AG04450 (cell line): ENCODE measurements at places on chromosomes 6 and 20.

- no peak for DNase-seq
These were observed 369 bp downstream of the SLC4A11 start for GRCh38 chr20:3238616-3239025.

GRCh38 chr6:100229512-100229911, 235.2 kb downstream of the SIM1 start:
- no peak for DNase-seq

DNA sequence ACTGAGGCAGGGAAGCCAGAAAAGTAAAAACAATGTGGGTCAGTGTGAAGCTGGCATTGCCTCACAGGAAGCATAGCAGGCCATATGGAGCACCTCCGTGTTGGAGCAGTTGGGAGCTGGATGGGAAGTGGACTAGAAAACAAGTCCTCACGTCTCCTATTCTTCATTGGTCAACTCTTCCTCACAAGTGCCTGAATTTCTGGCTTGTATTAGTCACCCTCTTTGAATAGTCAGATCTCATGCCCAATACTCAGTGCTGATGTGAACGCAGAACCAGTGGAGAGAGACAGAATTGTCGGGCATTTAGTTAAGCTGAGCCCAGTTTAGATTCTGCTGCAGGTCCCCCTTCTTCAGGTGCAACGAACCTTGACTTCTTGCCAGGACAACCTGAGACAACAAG, 22.3 kb upstream of the RSPO3 start:
- no peak for DNase-seq

- DNase-seq = no peak
These were observed 93.0 kb downstream of the NDUFAF5 start for GRCh38 chr20:13877793-13878192.

DNA sequence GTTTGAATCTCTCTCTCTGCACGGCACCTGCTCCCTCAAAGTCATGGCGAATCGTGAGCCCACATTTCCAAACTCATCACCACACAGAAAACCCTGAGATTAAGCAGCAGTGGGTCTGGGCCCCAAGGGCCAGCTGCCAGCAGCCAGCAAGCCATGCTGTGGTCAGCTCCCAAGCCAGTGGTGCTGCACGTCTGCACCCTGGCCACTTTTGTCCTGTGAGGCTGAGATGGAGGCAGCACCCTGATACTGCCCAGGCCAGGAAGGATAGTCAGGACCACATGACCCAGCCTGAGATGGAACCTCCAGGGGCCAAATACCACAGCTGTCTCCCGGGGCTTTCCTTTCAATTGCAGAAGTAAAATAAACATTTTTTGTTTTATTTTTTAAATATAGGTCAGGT, 93.9 kb downstream of the PRND start:
- DNase-seq = no peak

GRCh38 chr6:38943964-38944363, 104.6 kb upstream of the GLP1R start:
- DNase-seq = no peak

DNA sequence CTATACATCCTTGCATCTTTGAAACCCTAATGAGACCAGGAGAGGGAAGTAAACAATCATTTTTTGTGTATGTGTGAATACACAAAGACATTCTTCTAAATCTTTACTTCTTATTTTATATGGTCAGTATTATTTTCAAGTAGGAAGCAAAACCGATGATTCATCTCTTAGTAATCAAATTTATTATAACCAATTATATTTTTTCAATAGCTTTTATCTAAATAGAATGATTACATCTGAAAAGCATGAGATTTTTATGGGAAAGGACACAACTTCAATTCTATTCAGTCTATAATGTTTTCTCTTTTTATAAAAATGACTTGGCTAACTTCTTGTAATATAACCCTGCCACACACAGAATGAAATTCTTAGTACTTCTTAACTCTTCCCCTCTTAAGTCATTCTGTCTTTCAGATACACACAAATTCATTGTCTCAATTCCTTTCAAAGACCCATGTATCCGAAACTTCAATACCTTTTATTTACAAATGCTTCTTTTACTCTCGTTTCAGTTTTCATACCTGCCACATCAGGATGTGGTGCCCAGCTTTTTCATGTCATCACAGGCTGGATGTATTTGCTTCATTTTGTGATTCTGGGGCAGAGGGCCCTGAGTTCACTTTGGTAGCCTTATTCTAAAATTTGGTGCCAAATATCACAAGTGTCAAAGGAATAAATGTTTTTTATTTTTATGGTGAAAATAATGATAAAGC, 227.0 kb downstream of the PHF3 start:
- no peak for DNase-seq

- DNase-seq = no peak
These were observed 161.2 kb downstream of the PTPRT start for GRCh38 chr20:43028470-43028869.

DNA sequence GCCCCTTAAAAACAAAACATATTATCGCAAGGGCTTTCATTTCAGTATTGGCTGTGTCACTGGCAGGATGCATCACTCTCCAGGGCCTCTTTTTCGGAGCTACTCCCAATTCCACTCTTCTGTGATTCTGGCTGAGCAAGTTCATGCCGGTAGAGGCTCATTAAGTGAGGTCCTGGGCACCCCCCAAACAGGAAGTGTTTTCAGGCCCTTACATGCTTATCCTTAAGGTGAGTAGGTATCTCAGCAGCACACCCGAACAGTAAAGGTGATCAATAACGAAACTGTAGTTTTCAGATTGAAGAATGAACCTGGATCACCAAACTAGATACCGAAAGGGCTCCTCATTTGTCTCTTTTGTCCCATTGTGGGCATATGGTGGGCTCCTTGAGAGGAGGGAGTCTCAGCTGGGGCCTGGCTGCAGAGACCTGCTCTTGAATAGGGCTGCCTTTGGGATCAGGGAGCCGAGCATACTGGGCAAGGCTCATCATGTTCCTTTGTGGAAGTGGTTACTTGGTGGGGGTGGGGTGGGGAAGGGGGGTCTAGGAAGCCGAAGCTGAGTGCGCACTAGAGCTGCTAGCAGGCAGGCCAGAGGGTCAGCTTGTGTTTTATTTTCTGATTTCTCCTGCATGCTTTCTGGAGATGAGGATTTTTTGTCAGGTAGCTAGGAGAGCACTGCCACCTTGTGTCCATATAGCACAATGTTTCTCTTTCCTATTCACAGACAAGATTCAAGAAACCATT, 65.2 kb downstream of the CDS2 start:
- DNase-seq = peak; percentile 57

GRCh38 chr6:137977206-137977605, 110.1 kb downstream of the TNFAIP3 start:
- DNase-seq = no peak

DNA sequence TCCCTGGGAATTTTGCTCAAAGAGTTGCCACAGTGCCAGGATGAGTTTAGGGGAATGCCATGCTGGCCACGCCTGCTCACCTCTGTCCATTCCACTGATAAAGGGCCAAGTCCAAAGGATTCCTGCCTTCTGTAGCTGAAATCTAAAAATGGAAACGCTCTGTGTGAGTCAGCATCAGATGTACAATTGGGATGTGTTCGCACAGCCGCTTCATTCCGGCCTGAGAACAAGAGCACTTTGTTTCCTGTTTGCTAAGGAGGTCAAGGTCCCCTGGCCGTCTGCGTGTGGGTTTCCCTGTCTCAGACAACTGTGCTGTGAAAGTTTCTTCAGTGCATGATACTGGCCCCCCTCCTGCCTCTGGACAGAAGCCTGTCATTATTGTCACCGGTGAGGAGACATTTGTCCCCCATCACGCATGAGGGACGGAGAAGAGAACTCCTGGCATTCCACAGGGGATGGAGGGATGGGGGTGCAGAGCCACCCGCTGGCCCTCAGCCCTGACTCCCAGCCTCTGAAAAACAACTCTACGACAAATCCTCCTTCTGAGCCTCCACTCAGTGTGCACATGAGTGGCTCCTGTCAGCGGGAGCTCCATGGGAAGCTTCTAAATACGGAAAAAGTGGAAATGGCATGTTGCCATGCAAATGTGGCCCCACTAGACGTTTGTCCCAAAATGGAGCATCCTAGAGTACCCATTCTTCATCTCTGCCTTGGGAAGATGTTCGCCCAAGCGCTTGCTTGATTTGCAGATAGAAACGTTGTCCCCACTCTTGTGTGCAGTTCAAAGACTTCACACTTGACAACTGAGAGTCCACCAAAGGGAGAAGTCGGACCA, 143.5 kb upstream of the AFDN start:
- no peak for DNase-seq

DNA sequence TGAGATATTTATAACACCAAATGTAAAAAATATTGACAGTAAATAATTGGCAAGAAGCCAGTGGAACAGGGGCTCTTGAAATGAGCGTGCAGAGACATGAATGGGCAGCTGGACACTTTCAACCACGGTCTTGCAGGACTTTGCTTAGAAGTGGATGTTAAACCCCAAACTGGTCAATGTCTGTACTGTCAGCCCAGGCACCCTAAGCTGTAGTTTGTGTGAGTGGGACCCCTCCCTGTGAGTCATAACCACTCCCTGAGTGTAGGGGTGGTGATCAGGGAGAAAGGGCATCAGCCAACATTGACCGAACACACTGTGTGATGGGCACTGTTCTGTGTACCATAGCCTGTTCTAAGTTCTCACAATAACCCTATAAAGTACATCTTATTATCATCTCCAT, 108.6 kb downstream of the FIG4 start:
- no peak for DNase-seq

GRCh38 chr6:7691675-7692452, 34.0 kb upstream of the BMP6 start:
- DNase-seq = no peak

DNA sequence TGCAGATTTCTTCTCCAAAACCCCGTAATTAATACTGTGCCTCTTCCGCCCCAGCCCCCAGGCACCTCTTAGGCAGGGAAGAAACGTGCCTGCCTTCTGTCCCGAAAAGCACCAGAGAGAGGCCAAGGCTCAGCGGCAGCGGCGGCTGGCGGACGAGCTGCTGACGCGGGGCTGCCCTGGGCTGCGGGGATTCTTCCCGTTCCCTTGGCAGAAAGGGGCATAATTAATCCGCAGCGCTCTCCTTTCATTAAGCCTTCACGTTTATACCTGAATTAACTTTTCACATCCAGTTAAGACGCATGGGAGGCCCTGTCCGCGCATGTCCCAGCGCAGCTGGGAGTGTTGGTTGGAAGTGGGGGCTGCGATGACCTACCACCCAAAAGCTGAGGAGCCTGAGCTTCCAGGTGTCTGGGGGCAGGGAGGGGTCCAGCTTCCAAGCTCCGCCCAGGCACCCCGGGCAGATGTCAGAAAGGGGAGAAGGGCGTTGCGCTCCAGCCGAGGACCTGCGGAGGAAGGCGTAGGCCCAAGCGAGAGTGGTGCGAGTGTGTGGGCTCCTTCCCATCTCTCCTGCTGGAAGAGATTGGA, 167.4 kb upstream of the LRFN2 start:
- no peak for DNase-seq

DNA sequence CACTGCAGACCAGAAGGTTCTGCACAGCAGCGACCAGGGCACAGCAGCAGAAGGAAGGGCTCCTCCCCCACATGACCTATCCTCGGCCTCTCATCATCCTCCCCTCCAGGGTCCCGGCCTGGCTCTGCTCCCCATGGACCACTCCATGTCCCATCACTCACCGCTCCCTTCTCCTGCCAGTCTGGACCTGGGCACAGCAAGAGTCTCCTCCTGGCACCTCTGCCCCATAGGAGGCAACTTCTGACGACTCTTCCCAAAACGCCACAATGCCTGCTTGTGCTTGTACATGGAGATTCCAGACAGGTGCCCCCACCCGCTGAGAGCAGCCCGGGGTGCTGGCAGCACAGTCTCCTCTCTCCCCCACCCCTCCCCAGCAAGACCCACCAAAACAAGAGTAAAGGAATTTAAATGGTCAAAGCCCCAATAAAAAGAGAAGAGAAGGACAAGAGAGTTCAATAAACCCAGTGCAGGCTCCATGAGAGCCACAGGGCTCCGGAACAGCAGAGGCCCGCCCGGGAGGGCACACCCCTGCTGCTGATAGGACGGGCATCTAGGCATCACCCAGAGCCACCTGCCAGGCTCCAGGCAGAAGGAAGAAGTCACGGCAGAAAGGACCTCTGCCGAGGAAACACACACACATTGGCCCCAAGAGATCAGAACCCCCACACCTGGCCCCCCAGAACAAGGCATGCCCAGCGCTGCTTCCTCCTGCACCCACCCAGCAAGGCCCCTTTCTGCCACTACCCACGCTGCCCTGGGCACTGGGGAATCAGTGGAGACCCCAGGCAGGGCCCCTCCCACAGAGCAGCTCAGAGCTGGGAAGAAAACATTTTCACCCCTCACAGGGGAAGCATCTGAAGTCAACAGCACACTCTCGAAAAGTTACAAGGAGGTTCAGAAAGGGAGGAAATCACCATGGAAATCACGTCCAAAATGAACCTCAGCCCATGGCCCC, 15.2 kb downstream of the TAF4 start:
- no peak for DNase-seq

- no peak for DNase-seq
These were observed 164.1 kb downstream of the SYNDIG1 start for GRCh38 chr20:24633521-24633920.

DNA sequence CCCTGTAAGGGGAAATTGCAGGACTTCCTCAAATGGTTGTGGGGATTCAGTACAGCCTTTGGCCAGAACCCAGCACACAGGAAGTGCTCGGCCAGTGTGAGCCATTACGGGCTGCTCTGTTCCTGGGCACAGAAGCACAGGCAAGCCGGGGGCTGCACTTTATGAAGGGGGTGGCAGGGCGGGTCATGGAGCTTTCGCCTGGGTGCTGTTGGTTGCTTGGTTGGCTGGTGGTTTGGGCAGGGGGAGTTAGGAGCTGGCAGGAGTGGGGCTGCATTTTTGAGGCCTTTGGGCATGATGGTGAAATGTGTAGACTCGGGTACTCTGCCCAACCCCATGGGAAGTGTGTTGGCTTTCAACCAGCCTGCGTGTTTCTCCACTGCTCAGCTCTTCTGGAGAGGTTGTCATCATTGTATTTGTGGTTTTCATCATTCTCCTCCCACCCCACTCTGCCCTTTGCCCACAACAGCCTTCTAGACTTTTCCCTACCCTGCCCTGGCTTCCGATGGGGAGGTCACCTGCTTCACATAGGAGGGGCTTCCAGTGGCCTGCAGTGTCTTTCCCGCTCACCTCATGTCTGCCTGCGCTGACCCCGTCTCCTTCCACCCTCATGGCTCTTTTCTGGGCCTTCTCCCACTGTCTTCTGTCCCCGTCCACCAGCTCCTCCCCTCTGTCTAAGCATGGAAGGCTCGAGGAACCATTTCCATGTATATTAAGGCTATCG, 16.1 kb upstream of the RBM38 start:
- DNase-seq = no peak

GRCh38 chr6:158016571-158017383, 35.1 kb downstream of the SYNJ2 start:
- DNase-seq = no peak
